ENCODE measurements at places on chromosomes 12 and 14.

GRCh38 chr12:31756977-31757420, 28.2 kb upstream of the AMN1 start:
- no peak for DNase-seq

DNA sequence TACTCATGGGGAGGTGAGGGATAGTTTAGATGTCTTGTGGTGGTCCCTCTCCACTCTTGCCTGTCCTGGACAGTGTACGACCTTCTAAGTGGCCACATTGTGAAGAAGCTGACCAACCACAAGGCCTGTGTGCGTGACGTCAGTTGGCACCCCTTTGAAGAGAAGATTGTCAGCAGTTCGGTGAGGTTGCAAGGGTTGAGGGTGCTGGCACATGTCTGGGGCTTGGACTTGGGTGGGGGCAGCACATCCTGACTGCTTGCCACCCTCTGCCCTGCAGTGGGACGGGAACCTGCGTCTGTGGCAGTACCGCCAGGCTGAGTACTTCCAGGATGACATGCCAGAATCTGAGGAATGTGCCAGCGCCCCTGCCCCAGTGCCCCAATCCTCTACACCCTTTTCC, 7.6 kb upstream of the FITM1 start:
- no peak for DNase-seq

DNA sequence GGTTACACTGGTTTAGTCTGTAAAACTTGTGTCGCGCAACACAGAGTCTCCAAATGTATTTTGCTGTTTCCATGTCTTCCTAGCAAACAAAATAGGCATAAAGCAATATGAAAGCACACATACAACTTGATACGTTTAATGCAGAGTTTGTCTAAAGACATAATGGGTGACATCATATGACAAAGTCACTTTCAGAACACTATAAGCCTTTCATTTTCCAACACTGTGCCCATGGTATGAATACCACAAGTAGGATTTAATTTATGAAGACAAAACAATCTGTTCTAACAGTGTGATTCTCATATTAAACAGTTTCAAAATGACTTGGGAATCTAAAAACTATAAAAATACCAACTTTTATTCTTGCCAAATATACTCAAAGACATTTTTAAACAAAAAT, 58.4 kb downstream of the PTPN21 start:
- no peak for DNase-seq

DNA sequence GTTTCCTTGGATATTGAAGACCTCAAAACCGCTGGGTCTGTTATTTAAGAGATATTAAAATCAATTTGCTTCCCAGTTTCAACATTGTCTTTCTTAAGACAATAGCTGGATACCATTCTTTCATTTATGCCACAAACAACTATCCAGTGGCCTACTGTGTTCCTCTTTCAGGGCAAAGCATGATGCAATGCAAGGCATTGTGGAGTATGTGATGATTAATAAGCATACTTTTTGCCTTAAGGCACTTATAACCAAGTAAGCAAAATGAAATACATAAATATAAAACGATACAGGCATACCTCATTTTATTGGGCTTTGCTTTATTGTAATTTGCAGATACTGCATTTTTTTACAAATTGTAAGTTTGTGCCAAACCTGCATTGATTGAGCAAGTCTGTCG, 45.5 kb downstream of the SCN8A start:
- no peak for DNase-seq

DNA sequence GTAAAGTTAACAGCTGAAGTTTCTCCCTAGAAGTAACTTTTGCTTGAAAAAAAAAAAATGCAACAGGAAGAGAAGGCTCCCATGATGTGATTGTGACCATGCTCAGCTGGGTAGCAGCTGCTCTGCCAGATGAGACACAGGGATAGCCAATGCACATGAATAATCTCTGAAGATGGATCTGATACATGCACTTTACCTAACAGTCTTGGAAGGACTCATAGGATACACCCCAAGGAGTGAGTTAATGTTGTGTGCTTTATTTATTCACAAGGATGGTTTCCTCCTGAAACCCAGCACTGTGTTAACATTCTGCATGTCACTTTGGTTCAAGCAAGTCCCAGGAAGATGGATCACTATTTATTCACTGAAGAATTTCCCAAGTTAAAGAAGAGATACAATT, 46.5 kb downstream of the NDUFA12 start:
- no peak for DNase-seq

- DNase-seq, result no peak
These were observed 89.5 kb downstream of the STON2 start for GRCh38 chr14:81310606-81311005.

- no peak for DNase-seq
These were observed 76.4 kb upstream of the RMST start for GRCh38 chr12:97386133-97386581.

GRCh38 chr14:33679461-33680225, 271.2 kb downstream of the EGLN3 start:
- no peak for DNase-seq

GRCh38 chr14:23093991-23094665, 808 bp downstream of the ACIN1 start:
- peak; percentile 46 for DNase-seq

DNA sequence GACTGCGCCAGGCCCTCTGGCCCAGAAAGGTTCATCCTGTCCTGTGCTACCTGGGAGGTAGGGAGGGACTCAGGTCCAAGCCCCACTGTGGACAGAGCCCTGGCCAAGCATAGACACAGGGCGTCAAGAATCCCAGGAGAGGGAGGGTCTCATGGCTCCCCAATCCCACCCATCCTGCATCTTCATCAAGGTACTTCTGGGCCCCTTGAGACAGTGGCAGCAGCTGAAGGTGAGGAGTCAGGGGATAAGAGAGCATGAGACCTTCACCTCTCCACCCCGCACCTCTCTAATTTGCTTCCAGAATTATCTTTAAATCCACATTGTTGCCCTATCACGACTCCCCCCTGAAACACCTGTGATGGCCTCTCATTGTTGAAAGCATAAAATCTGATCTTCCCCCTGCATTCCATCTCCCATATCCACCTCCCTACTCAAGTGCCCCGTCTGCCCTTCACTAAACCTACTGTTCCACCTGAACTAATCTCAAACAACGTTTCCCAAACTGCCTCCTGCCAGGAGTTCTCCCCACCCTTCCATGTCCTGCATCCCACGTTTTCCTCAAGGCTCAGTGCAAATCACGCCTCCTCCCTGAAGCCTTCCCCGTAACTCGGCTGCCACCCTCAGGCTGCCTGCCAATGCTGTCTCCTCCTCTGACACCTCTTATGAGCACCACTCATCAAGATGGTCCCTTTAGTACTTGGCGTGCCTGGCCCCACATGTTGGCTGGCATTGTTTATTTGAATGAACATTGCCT, 27.1 kb downstream of the KRT18 start:
- DNase-seq, result no peak

DNA sequence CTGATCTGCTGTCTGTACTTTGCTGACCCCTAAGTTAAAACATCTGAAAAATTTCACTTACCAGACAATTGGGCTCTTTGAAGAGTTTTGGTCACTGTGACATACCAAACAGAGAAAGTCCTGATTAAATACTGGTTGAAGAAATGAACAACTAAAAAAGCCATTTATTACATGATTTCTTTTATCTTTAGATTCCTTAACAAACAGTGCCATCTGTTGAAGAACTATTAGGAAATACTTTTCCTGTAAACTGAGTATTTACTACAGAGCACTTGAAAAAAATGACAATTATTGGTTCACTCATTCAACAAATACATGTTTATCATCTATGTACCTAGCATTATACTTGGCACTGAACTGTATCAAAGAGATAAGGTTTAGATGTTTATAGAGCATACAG, 6.5 kb upstream of the WASHC4 start:
- no peak for DNase-seq

DNA sequence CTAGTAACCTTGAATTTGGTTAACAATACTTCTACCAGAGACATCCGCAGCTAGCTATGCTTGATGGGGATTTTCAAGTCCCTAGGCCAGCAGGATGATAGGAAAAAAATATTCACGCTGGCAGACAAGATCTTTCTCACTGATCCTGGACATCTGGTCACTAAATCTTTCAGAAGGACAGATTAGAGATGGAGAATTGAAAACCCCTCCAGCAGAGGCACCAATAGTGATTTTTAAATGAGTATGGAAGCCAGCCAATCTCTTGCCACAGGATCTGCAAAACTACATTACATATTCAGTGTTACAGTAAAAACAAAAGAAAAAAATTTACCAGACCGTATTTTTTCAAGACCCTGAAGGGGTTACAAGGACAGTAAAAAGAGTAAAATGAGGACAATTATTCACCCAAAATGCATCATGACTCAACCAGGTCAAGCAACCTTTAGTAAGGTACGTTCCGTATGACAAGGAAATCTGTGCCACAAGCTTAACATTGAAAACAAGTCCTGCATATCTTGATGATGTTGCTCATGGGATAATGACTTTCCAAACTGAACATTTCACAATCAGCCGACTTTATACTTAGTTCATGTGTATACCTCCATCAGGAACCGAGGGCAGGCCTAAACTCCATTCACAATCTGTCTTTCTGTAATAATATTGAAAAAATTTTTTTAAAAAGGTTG, 239.5 kb downstream of the GXYLT1 start:
- no peak for DNase-seq

- no peak for DNase-seq
These were observed 179.3 kb downstream of the PCNX1 start for GRCh38 chr14:71086567-71086966.

- no peak for DNase-seq
These were observed 33.0 kb upstream of the P2RX4 start for GRCh38 chr12:121176826-121177529.

DNA sequence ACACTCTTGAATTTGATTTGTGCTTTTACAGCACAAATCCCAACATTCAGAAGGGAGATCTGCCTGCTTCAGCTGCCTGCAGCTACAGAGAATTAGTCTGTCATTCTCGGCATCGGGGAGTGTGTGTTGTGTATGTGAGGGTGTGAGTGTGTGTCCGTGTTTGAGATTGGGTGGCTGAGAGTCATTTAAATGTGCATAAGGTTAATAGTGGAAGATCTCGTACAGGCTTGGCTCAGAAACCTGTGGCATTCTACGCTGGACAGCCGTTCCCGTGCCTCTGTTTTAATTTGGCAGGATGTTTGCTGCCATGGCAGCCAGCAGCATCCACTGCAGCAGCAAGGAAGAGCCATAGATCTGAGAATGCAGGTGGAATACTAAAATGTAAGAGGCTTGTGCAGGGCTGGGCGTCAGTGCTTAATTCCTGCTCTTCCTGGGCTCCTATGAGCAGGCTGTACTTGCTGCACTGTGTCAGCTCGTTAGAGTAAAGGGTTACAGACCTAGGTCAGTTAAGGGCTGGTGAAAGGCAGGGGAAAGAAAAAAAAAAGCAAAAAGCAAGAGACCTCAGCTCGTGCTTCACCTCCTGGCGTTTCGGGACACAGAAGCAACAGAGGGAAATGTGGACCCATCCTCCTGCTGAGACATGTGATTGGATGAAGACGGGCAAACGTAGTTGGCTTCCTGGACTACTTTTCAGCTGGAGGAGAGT, 205.4 kb downstream of the NAV3 start:
- no peak for DNase-seq

DNA sequence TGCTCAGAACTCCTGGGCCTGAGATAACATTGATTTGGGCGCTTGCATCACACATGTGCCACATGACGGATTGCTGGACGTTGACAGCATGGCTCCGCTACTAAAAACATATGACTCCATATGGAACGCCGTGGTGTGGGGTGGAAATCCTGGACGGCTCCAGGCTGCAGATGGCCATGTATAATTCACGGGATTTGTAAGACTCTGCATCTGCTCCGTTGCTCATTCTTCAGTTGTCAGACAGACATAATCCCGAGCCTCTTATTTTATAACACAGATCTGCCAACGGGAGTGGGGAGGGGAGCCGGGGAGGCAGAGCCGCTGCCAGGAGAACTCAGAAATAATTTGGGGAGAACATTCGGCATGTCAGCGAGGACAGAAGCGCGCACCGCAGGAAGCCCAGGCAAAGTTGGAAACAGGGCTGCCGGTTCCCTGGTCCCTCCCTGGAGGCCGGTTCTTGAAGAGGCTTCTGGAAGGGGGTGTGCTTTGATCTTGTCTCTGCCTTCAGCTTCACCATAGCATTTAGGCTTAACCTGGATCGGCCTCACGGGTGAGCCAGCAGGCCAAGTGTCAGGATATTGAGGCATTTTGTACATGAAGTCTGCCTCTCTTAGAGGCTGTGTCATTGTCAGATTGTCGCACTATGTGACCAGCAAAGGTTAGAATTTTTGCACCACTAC, 45.8 kb upstream of the MYL2 start:
- no peak for DNase-seq

GRCh38 chr14:58814466-58814865, 176.7 kb downstream of the DACT1 start:
- DNase-seq, result no peak

- DNase-seq, result peak; percentile 47
These were observed 29.4 kb upstream of the STAC3 start for GRCh38 chr12:57280211-57281062.

GRCh38 chr12:113857371-113857770, 108.8 kb downstream of the RBM19 start:
- no peak for DNase-seq

Data from stimulated activated CD8-positive, alpha-beta memory T cell treated with anti-CD3 and anti-CD28 coated beads, Interleukin-7, amount 100 ng/mL, for 24 hours (primary cell).